ENCODE measurements at places on chromosomes 3 and 15.

- no peak for DNase-seq
These were observed 481 bp downstream of the MASP1 start for GRCh38 chr3:187291001-187291511.

DNA sequence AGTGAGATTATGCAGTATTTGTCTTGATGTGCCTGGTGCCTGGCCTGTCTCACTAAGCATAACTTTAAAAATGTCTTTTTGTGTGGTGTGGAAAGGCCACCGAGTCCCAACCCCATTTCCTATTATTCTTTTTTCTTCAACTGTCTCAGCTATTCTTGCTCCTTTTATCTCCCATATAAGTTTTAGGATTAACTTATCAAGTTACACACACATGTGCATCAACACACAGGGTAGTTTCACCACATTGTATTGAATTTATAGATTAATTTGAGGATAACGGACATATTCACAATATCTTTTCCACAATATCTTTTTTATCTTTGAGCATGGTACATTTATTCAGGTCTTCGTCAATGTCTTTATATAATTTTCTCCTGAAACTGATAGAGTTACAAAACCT, 127.6 kb downstream of the RYR3 start:
- no peak for DNase-seq

GRCh38 chr3:37475435-37475834, 301.1 kb upstream of the LRRFIP2 start:
- DNase-seq: no peak

GRCh38 chr3:42666022-42666421, 12.5 kb downstream of the ZBTB47 start:
- DNase-seq: no peak

- DNase-seq: no peak
These were observed 261.4 kb downstream of the CTNNB1 start for GRCh38 chr3:41460736-41461135.

GRCh38 chr15:88898736-88899135, 3.4 kb upstream of the HAPLN3 start:
- no peak for DNase-seq

DNA sequence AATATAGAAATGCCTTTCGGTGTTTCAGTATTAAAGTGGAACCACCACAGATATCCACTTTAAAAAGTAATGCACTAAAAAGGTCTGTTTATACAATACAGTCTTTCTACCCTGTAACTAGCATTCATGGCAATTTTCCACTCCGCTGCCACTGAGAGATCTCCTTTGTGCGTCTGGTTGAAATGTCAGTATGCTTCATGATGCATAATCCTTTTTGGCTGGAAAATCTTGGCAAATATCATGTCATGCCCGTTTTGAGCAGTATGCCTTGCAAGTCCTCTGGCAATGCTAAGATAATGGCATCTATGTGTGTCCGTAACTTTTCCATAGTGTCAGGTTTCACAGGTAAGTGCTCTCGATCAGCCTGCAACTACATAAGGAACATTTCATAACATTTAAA, 30.8 kb upstream of the ARF4 start:
- DNase-seq: no peak

DNA sequence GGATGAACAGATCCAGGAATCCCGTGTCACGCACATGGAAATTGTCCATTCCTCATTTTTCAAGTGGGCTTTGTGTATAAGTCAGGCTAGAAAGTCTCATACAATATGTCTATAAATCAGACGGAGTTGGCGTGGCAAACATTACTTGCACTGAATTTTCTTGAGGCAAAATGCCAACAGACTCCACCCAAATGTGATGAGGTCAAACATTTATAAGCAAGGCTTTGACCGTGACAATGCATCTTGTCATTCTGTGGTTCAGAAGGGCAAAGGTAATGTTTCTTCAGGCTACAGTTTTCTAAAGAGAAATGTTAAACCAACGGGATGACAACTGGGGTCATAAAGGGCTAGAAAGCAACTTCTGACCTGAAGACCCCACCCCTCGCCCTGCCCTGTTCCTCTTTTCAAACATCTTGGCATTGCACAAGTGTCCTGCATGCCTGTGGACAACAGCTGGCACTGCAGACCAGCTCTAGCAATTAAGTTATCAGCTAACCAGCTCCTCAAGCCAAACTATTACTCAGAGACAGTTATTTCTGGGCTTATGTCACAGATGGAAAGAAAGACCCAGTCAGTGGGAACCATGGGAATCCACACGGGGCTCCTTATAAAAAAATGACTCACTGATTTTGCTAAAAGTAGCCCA, 36.5 kb upstream of the SPTBN5 start:
- no peak for DNase-seq

GRCh38 chr3:37170060-37170459, 4.3 kb downstream of the LRRFIP2 start:
- no peak for DNase-seq

- no peak for DNase-seq
These were observed 145.4 kb downstream of the KLHL25 start for GRCh38 chr15:85649372-85649771.

DNA sequence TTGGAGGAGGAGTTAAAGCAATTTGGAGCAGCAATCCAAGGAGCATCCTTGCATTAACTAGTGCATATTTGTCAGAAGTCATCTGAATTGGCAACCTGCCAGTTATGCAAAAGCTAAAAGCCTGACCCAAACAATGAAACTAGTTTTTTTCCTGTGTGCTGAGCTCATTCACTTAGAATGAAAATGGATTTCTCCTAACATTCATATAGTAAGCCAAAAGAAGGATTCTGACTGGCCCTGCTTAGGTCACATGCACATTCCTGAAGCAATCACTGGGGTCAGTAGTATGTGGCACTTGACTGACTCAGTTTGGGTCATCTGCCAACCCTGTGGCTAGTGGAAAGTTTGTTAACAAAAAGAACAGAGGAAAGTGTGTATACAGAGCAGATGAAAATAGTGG, 30.5 kb downstream of the OXSM start:
- no peak for DNase-seq

GRCh38 chr3:144585408-144585807, 613.8 kb downstream of the DIPK2A start:
- DNase-seq: no peak

DNA sequence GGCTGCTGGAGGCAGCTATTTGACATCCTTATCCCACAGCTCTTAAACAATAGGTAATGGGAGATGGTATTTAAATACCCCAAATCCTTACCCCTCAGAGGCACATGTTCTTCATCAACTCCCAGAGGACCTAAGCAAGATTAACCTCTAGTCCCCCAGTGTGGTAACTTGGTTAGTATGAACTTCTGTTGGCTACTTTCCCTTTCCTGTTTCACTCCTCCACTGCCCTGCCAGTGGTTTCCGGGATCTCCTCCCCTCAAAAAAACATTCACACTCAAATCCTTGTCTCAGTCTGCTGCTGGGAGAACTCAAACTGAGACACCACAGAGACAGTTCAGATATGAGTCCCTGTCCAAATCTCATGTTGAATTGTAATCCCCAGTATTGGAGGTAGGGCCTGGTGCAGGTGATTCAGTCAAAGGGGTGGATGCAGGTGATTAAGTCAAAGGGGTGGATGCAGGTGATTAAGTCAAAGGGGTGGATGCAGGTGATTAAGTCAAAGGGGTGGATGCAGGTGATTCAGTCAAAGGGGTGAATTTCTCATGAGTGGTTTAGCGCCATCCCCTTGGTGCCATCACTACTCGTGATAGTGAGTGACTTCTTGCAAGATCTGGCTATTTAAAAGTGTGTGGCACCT, 335.0 kb upstream of the CTNNB1 start:
- DNase-seq: no peak

DNA sequence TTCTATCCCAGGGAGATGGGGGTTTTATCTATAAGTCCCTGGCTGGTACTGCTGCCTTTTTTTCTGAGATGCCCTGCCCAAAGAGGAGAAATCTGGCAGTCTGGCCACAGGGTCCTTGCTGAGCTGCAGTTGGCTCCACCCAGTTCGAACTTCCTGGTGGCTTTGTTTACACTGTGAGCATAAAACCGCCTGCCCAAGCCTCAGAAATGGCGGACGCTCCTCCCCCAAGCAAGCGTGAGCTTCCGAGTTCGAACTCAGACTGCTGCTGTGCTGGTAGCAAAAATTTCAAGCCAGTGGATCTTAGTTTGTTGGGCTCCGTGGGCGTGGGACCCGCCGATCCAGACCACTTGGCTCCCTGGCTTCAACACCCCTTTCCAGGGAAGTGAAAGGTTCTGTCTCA, 126.8 kb upstream of the SUCLG2 start:
- no peak for DNase-seq

GRCh38 chr15:31045606-31046005, 54.2 kb upstream of the MTMR10 start:
- no peak for DNase-seq

DNA sequence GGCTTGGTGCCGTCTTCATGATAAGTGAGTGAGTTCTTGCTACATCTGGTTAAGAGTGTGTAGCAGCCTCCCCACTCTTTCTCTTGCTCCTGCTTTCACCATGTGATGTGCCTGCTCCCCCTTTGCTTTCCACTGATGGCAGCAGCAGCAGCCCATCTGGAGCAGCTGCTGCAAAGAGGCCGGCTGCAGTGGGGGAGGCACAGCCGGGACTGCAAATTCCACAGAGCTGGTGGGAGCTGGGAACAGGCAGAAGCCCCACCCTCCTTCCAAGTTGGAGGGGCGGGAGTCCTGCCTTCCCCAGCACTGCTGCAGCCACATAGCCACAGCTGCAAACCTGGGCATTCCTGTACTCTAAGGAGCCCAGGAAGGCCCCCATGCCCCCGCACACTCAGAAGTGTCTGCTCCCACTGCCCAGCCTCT, 62.8 kb upstream of the IMPG2 start:
- DNase-seq: no peak

All from T-helper 1 cell (primary cell).